ENCODE measurements at places on chromosomes 7 and 10.

DNA sequence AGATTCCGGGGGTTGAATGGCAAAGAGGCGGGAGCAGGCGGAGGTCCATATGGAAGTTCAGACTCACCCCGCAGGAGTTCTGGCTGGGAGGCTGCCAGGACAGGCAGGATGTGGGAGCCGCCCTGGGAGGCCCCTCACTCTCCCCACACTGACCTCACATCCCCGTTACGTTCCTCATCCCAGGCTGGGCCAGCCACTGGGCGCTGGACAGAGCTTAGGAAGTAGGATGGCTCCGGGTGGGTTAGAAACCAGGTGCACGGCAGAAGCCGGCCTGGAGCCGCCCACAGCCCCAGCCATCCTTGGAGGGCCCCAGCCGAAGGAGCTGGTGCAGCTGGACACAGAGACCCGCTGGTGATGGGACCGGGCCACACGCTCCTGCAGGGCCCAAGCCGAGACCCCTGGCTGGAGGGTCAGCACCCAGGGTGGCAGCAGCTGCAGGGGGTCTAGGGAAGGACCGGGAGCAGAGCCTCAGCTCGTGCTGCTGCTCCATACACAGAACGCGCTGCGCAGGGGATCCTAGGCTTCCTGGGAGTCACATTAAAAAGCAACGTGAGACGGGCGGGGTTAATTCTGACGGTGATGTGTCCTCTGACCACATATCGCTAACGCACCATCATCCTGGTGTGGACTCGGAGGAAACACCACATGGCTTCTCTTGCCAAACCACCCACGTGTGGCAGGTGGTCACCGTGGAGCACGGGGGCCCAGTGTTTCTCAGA is 98.6 kb upstream of the DIP2C start:
- DNase-seq, result peak; percentile 74

DNA sequence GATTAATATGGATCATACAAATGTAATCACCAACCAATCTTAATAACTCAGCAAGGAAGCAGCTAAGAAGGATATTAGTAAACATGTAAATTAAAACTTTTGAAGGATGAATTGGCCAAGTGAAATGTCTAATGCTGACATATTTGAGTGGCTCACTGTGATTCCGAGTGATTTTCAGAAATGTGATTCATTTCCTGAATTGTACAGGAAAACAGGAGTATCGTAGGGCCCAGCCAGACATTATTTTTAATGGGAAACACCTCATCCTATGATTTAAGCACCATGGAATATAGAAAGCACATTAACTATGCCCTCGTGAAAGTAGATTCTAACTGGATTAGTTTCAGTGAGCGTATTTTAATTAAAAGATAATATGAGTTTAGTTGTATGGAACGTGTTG is 82.3 kb downstream of the LHFPL3 start:
- peak; percentile 9 for DNase-seq

- DNase-seq, result no peak
Measured at GRCh38 chr7:150940431-150941102, 37.6 kb downstream of the KCNH2 start.

GRCh38 chr7:22332461-22332870 is 24.5 kb downstream of the RAPGEF5 start:
- no peak for DNase-seq

GRCh38 chr7:136938476-136938875 is 70.0 kb downstream of the CHRM2 start:
- DNase-seq, result no peak

DNA sequence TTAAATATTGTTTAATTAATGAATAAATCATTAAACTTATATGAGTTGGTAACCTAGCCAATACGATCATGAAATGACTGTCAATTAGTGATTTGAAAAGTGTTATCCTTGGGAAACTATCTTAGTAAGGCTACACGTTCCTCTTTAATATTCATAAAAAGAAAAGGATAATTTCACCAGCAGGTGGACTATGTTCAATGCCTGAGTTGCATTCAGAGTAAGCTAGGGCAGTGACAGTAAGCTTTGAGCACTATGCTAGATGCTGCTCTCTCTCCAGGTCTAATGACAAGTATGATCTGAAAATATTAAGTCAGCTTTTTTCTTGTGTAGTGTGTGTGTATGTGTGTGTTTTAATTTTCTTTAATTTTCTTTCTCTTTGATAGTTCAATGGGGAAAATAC is 486.3 kb upstream of the PCDH15 start:
- no peak for DNase-seq

DNA sequence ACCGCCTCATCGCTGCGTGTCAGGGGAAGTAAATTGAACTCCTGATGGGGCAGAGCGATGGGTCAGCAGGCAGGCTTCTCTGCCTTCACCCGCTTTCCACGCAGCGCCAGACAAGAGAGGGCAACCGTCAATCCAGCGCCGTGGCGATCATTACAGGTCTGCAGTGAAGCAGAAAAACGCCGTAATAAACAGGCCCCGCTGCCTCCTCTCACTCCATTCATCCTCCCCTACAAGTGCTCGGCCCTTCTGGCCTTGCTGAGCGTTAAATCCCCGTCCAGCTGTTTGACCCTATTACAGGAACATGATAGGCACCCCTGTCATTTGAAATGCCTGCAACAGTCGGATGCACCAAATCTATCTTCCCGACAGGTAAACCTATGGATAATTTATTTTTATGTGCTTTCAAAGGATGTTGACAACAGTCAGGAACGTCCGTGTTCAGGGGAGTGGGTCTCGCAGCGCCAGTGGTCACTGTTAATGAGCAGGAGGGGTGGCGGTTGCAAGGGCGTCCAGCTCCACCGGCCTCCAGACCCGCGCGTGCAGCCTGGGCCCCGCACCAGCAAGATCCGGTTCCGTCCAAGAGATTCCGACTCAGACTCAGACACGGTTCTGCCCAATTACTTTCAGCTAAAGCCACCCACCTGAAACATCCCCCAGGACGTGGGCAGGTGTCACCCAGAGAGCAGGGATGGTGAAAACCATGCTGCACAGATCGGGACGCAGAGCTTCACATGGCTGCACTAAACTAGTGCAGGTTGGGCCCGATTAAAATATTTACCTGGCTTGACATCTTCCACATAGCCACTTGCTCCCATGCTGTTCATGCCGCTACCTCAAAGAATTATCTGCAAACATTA is 508.0 kb upstream of the MGMT start:
- DNase-seq, result no peak

DNA sequence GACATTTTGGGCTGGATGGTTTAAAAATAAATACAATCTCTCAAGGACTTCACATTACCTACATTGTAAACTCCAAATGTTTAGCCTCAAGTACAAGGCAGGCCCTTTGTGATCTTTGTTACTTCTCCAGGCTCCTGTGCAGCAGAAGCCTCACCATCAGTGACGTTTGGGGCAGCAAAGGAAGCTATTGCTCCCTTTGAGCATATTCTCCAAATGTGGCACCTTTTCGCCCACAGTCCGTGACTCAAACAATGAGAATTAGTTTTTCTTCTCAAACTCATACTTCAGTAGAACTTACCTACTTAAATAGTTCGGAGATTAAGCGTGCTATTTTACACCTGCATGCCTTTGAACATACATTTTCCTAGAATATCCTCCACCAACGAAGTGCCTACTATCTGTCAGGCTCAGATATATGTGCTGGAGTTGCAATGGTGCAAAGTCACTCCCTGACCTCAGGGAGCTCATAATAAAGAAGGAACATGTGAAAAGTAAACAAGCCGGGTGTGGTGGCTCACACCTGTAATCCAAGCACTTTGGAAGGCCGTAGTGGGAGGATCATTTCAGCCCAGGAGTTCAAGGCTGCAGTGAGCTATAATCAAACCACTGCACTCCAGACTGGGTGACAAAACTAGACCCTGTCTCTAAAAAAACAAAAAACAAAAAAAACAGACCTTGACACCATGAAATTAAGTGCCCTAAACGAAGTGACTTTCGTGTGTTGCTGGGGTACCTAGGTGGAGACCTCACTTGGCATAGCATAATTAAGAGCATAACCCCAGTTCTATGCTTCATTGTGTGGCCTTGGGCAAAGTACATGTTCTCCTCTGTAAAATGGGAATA is 1.2 kb upstream of the ABCF2 start:
- no peak for DNase-seq

- no peak for DNase-seq
Measured at GRCh38 chr7:151895008-151895630, 18.2 kb upstream of the PRKAG2 start.

GRCh38 chr10:17771017-17771416 is 19.0 kb downstream of the TMEM236 start:
- no peak for DNase-seq

- DNase-seq, result no peak
Measured at GRCh38 chr10:121708728-121709674, 110.8 kb upstream of the FGFR2 start.

DNA sequence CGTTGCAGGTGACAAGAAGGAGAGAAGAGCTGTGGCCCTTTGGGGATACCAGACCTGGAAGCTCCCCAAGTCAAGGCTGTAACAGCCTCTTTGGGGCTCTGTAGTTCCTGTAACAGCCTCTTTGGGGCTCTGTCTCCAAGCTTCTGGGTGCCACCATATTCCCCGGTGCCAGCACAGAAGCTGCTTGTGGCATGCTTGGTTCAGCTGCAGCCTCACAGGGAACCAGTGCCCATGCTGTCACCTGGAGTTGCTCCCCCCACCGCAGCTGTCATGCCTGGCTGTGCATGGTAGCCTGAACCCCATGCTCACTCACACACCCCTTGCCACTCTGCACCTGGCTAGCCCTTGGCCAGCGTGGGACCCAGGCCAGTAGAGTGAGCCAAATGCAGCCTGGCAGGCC is 109.1 kb downstream of the ELAPOR2 start:
- DNase-seq, result no peak

GRCh38 chr10:128062881-128063563 is 63.2 kb downstream of the MKI67 start:
- no peak for DNase-seq

DNA sequence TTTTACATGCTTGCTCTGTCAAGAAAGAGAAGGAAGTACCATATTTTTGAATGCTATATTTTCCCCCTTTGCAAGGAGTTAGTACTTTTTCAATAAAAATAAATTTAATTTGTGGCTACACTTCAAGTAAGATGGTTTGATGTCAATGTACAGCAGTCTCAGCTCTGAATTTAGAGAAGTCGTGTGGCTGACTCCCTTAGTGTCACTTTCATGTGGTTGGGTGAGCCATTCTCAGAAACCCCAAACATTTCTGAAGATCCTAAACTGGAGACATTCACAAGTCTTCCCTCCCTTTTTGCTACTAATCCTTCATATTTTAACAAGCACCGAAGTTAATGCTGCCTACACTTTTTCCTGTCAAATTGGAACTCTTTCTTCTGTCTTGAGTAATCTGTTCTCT is 244.4 kb downstream of the DYNC1I1 start:
- peak; percentile 29 for DNase-seq

DNA sequence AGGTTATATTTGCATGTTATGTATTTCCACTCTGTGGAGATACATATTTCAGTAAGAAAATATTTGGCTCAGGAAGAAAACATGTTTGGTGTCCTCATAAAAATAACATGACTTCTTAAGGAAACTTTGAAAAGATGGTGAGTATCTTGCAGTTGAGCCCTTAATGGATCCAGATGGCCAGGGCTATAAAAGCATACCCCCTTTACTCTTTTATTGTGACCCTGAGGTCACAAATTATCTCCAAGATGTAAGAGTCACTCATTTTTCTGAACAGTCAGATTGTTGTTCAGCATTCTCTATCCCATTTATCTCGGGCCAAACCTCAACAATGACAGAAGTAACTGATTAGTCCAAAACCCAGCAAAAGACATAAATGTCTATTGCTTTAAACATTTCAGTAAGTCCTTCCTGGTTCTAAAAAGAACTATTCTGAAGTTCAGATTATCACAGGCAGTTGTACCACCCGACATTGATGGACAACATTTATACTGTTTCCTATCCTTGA is 539.4 kb downstream of the PARD3 start:
- DNase-seq, result no peak

DNA sequence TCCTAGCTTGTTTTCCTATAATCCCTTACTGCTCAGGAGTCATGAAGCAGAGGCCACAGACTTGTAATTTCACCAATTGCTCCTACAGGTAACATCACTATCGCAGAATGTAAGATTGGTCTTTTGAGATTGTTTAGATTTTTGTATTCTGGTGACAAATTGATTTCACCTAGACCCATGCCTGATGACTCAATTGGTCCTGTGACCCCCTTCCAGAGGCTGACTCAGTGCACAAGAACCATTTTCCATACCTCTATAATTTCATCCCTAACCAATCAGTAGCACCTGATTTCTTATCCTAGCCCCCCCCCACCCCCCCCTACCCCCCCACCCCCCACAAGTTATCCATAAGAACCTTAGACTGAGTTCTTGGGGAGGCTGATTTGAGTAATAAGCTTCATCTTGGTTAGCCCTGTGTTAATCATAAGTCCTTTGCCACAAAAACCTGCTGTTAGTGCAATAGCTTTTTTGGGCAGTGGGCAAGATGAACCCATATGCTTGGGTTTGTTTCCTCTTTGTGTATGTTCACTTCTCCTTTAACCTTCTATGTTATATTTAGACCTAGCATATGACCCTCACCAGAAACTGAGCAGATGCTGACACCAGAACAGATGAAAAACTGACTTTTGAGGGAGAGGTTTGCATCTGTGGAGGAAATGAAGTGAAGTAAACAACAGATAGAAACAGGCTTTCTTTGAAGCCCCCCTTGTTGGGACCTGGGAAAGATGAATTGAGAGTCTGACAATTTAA is 187.1 kb downstream of the KIF20B start:
- DNase-seq, result no peak

GRCh38 chr10:60114765-60115586 is 208.6 kb upstream of the CCDC6 start:
- peak; percentile 82 for DNase-seq

DNA sequence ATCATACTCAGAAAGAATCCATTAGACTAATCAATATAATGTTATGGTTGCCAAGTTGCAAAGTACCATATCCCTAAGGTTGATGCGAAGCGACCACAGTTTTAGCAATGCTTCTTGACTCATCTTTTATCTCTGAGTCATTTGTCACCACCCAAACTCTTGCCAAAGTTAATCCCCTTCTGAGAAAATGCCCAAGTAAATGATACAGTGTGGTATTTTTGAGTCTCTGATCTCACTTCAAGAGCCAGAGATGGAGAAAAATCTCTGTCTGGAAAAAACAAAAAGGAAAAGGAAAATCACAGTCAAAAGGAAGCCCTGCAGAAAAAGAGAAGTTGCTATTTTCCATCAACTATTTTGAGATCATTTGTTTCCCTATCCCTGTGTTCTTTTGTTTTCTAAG is 26.7 kb upstream of the OTUD1 start:
- DNase-seq, result peak; percentile 85

GRCh38 chr7:33716581-33717477 is 188.5 kb upstream of the BMPER start:
- peak; percentile 67 for DNase-seq

GRCh38 chr10:63007112-63007511 is 126.0 kb upstream of the NRBF2 start:
- no peak for DNase-seq

GRCh38 chr7:48168159-48168558 is 3.1 kb upstream of the ABCA13 start:
- DNase-seq, result peak; percentile 56

- peak; percentile 45 for DNase-seq
Measured at GRCh38 chr7:92837000-92837749, 802 bp upstream of the CDK6 start.

Measured in fibroblast of skin of right biceps (primary cell).